Central memory CD8-positive, alpha-beta T cell (primary cell): ENCODE measurements at places on chromosomes 2 and 18.

GRCh38 chr18:38038242-38038641 lies 472.6 kb upstream of the CELF4 start:
- no peak overlapping the region for H3K4me3 ChIP-seq
- H3K4me1 ChIP-seq, result no peaks in the 10 kb centered on the region
- no peak for DNase-seq
- H3K27me3 ChIP-seq, result no peaks in the 10 kb centered on the region

- H3K27me3 ChIP-seq, result no peaks in the 10 kb centered on the region
- DNase-seq, result no peak
- no peak overlapping the region for H3K4me3 ChIP-seq
- no peak overlapping the region for H3K27ac ChIP-seq
These were observed 290.4 kb upstream of the TNP1 start for GRCh38 chr2:217150236-217150635.

GRCh38 chr2:31239593-31240177 lies 5.7 kb downstream of the EHD3 start:
- H3K27me3 ChIP-seq, result no peaks in the 10 kb centered on the region
- DNase-seq, result no peak
- H3K4me3 ChIP-seq, result no peak overlapping the region

GRCh38 chr18:71237641-71238040 lies 948.8 kb downstream of the SOCS6 start:
- H3K27ac ChIP-seq, result no peak overlapping the region
- no peaks in the 10 kb centered on the region for H3K27me3 ChIP-seq
- H3K4me1 ChIP-seq, result no peaks in the 10 kb centered on the region

DNA sequence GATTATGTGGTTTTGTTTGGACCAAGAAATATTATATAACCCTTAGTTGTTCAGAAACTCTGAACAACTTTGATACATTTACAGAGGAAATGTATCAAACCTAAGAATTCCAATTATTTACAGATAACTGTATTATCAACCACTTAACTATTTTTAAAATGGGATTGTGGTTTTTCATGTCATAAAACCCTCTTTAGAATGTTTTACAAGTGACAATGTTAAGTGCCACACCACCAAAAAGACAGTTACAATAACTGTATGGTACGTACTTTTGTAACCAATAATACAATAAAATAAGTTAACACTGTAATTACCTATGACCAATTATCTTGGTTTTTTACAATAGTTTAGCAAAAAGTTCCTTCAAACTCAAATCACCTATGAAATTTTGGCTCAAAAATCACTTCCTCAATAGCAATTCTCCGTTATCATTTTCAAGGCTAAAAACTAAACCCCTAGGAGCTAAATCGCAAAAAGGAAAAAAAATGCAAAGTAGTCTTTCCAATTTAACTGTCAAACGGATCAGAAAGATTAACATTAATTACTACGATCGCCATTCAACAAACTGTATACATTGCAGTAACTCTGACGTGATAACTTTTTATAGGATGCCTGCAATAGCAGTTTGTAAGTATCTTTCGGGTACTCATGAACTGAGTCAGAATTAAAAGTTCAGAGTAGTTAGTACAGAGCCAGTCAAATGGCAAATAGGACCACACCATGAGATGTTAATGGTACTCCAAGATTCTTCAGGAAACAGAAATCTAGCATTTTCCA lies 1.5 kb downstream of the ROCK1 start:
- peaks cover 12% of the 10 kb centered on the region for H3K36me3 ChIP-seq
- no peak overlapping the region for H3K4me3 ChIP-seq

DNA sequence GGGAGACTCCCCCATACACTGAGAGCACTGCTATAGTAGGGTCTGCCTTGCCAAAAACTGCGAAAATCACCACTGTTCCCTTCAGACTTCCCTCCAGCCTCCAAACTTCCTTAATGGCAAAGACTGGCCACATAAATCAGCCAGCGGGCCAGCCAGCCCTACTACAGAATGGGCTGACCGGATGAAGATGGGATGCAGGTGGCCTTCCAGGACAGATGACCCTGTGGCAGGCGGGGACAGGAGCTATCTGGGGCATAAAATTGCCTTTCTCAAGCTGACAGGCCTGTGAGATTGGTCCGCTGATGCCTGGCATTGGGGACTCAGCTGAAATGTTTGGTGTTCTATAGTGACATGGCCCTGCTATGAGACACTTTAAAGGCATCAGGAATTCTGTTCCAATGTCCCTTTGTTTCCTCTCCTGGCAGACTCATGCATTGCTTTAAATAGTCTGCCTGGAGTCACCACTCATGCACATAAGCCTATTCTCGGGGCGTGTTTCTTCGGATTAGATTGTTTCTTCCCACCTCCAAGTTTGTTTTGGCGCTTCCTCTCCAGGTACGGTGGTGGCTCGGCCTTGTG lies 135.9 kb downstream of the ALPK2 start:
- H3K36me3 ChIP-seq, result no peaks in the 10 kb centered on the region
- H3K27me3 ChIP-seq, result peaks cover 53% of the 10 kb centered on the region
- no peak for DNase-seq
- H3K27ac ChIP-seq, result no peak overlapping the region

GRCh38 chr2:101912545-101912944 lies 79.2 kb upstream of the IL1R2 start:
- no peak for DNase-seq
- H3K4me1 ChIP-seq, result no peaks in the 10 kb centered on the region
- no peaks in the 10 kb centered on the region for H3K36me3 ChIP-seq
- H3K4me3 ChIP-seq, result no peak overlapping the region
- no peak overlapping the region for H3K27ac ChIP-seq
- H3K27me3 ChIP-seq, result peaks cover 46% of the 10 kb centered on the region

GRCh38 chr2:171107803-171108202 lies 52.9 kb downstream of the TLK1 start:
- H3K36me3 ChIP-seq, result peaks cover 8% of the 10 kb centered on the region
- H3K27ac ChIP-seq, result no peak overlapping the region
- no peak overlapping the region for H3K4me3 ChIP-seq
- H3K27me3 ChIP-seq, result no peaks in the 10 kb centered on the region
- H3K4me1 ChIP-seq, result peaks cover 76% of the 10 kb centered on the region
- no peak for DNase-seq

- H3K36me3 ChIP-seq, result peaks cover 20% of the 10 kb centered on the region
- H3K4me3 ChIP-seq, result peak overlapping the region; percentile 54
- H3K27me3 ChIP-seq, result no peaks in the 10 kb centered on the region
These were observed 27.6 kb downstream of the NCK2 start for GRCh38 chr2:105772362-105772761.

DNA sequence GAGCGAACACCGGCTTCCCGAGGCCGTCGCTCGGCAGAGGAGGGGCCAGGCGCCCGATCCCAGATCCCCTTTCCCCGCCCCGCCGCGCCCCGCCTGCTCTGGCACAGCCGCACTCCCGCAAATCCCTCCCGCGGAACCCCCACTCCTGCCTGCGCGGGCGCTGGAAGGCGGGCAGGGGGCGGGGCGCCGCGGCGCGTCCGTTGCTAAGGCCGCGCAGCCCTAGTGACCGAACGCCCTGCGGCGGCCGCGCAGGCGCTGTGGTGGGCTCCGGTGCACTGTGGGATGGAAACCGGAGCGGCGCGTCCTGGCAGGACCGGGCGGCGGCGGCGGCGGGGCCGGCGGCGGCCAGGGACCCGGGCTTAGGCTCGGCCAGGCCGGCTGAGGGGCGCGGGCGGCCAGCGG lies at the start of gene TRAF3IP1:
TRAF3IP1 (plus strand) TSS at position 273 of the 402 bp plus-strand sequence. CDS start 145 bp downstream, outside the sequence.
- H3K4me3 ChIP-seq, result peak within 1 kb of the TSS; percentile 78
- H3K27ac ChIP-seq, result peak within 1 kb of the TSS; percentile 51
- H3K4me1 ChIP-seq, result peaks cover 16% of the 10 kb centered on the region
- peak; percentile 73 for DNase-seq
- peaks cover 5% of the 10 kb centered on the region for H3K36me3 ChIP-seq
- no peaks in the 10 kb centered on the region for H3K27me3 ChIP-seq

- H3K36me3 ChIP-seq, result no peaks in the 10 kb centered on the region
- peaks cover 29% of the 10 kb centered on the region for H3K27me3 ChIP-seq
- H3K4me3 ChIP-seq, result no peak overlapping the region
- DNase-seq, result no peak
- H3K4me1 ChIP-seq, result no peaks in the 10 kb centered on the region
- no peak overlapping the region for H3K27ac ChIP-seq
These were observed 2.1 kb downstream of the GULP1 start for GRCh38 chr2:188293601-188294351.

DNA sequence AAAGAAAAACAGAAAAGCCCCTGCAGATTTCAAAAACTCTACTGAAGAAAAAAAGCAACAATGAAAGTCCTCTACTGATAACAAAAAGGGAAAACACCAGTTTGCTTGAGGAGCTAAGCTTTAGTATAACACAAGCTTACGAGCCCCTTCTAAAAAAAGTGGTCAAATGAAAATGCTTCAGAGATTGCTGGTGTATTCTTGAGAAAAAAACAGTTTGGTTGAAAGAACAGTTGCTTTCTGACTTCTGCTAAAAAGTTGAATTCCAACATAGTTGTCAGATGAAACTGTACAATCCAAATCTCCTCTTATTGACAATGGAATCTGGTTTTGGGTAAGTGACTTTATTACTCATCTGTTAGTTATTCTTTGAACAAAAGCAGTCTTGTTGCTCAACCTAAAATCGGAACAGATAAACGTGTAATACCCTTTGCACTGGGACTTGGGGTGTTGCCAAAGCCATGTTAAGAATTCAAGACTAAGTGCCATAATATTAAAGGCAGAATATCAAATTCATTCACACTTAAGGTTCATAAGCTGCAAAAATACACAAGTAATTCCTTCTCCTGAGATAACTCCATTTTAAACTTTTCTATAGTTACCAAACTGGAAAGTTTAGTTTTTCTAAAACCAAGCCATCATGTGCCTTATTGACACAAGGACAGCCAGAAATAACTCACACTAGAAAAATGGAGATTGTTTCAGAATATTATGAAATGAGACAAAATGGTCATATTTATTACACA lies 45.3 kb upstream of the SPAG16 start:
- H3K4me1 ChIP-seq, result peaks cover 5% of the 10 kb centered on the region
- H3K36me3 ChIP-seq, result no peaks in the 10 kb centered on the region
- H3K27me3 ChIP-seq, result peaks cover 9% of the 10 kb centered on the region

GRCh38 chr2:241617431-241618154 lies 19.4 kb downstream of the THAP4 start:
- peaks cover 2% of the 10 kb centered on the region for H3K36me3 ChIP-seq
- H3K4me3 ChIP-seq, result peak overlapping the region; percentile 80
- H3K27me3 ChIP-seq, result no peaks in the 10 kb centered on the region
- peaks cover 30% of the 10 kb centered on the region for H3K4me1 ChIP-seq
- H3K27ac ChIP-seq, result peak overlapping the region; percentile 82

- DNase-seq, result no peak
- no peak overlapping the region for H3K27ac ChIP-seq
- peaks cover 17% of the 10 kb centered on the region for H3K36me3 ChIP-seq
- no peak overlapping the region for H3K4me3 ChIP-seq
- peaks cover 6% of the 10 kb centered on the region for H3K4me1 ChIP-seq
These were observed 54.9 kb downstream of the EPHA4 start for GRCh38 chr2:221517146-221517695.

DNA sequence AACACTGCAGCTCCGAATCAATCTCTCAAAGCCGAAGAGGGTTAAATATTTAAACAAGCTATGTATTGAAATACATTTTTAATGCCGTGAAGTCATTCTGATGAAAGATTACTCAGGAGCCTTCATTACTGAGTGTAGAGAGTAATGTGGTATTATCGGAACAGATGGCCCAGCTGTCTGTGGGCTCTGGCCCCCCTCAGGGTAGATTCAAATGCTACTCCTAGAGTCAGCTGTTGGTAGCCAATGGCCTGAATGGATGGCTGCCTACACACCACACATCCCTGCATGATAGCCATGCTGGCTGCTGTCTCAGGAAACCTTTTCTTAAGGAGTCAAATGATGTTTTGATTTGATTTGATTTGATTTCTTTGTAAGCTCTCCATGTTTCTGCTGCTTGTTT lies 732.3 kb upstream of the CELF4 start:
- H3K27ac ChIP-seq, result no peak overlapping the region
- H3K27me3 ChIP-seq, result no peaks in the 10 kb centered on the region
- H3K4me1 ChIP-seq, result no peaks in the 10 kb centered on the region

- peaks cover 51% of the 10 kb centered on the region for H3K27me3 ChIP-seq
- H3K4me1 ChIP-seq, result no peaks in the 10 kb centered on the region
- no peak for DNase-seq
- no peaks in the 10 kb centered on the region for H3K36me3 ChIP-seq
- H3K4me3 ChIP-seq, result no peak within 1 kb of the TSS
These were observed at the start of gene LRATD1 for GRCh38 chr2:14632133-14632936. Gene LRATD1 (plus strand): TSS chr2:14632717. CDS start chr2:14633980, 1,263 bp downstream.

DNA sequence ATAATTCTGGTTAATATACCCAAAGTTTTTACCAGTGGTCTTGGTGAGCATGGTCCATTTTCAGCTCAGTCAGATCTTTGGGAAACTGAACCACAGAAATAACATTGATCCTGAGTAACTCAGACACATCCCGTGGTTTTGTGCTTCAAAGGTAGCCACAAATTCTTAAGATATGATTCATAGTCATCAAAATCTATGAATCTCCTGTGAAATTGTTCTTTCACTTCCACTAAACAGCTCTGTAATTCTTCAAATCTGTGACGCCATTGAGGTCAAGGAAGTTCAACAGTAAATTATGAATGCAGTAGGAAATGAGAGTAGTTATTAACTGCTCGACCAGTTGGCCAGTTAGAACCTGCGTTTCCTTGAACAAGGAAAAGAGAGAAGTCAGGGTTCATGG lies 147.3 kb downstream of the IRS1 start:
- peaks cover 31% of the 10 kb centered on the region for H3K27me3 ChIP-seq
- no peak for DNase-seq
- no peak overlapping the region for H3K27ac ChIP-seq

DNA sequence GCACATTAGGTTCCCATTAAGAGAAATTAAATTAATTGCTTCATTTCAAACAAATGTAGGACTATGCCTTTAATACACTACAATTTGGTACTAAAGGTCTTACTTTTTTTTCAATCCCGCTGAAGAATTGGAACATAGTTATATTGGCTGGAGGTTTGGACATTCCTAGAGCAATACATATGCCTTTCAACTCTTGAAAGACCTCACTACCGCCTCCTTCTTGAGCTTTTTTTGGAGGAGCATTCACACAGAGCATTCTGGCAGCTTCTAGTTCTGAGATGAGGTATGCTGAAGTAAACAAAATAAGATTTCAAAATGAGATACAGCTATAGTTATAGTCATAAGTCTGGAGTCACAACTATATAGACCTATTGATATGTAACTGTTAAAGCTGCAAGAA lies 10.9 kb downstream of the FAM98A start:
- H3K27ac ChIP-seq, result no peak overlapping the region
- DNase-seq, result no peak
- no peaks in the 10 kb centered on the region for H3K27me3 ChIP-seq
- H3K4me3 ChIP-seq, result no peak overlapping the region
- peaks cover 4% of the 10 kb centered on the region for H3K4me1 ChIP-seq

DNA sequence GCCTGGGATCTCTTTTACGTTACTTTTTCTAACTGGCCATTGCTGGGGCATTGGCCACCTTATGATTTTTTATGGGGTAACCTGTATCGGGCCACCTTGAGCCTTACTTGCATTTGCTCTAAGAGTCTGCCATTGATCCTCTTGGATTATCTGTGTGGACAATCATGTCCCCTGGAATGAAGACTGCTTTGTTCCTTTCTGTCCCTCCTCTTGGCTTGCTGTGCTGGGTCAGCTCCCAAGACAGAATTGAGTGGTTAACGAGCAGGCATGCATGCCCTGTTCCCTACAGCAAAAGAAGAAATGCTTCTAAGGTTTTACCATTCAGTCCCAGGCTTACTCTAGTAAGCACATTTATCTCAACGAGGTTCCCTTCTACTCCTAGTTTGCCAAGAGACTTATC lies 46.3 kb downstream of the MAL start:
- DNase-seq, result no peak
- no peak overlapping the region for H3K27ac ChIP-seq
- no peak overlapping the region for H3K4me3 ChIP-seq
- H3K4me1 ChIP-seq, result peaks cover 14% of the 10 kb centered on the region
- H3K27me3 ChIP-seq, result peaks cover 14% of the 10 kb centered on the region
- H3K36me3 ChIP-seq, result no peaks in the 10 kb centered on the region
